ENCODE measurements at places on chromosomes 12 and 14.

DNA sequence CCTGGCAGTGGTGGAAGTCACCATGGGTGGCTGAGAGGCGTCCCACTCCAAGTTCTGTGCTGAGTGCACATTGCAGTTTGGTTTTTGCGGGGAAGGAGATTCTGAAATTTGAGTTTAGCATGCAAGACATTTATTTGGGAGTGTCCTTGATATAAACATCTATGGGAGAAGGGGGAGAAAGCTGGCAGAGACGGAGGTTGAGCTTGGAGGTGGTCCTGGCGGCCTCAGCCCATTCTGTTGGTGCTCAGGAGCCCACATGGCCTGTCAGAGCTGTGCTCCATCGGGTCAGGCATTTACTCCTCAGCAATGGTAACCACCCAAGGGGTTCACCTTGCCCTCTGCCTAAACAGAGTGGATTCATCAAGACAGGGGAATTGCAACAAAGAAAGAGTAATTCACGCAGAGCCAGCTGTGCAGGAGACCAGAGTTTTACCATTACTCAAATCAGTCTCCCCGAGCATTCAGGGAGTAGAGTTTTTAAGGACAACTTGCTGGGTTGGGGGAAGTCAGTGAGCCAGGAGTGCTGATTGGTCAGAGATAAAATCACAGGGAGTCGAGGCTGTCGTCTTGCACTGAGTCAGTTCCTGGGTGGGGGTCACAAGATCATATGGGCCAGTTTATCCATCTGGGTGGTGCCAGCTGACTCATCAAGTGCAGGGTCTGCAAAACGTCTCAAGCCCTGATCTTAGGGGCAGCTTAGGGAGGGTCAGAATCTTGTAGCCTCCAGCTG, 323.3 kb upstream of the TMEM132C start:
- DNase-seq = no peak

DNA sequence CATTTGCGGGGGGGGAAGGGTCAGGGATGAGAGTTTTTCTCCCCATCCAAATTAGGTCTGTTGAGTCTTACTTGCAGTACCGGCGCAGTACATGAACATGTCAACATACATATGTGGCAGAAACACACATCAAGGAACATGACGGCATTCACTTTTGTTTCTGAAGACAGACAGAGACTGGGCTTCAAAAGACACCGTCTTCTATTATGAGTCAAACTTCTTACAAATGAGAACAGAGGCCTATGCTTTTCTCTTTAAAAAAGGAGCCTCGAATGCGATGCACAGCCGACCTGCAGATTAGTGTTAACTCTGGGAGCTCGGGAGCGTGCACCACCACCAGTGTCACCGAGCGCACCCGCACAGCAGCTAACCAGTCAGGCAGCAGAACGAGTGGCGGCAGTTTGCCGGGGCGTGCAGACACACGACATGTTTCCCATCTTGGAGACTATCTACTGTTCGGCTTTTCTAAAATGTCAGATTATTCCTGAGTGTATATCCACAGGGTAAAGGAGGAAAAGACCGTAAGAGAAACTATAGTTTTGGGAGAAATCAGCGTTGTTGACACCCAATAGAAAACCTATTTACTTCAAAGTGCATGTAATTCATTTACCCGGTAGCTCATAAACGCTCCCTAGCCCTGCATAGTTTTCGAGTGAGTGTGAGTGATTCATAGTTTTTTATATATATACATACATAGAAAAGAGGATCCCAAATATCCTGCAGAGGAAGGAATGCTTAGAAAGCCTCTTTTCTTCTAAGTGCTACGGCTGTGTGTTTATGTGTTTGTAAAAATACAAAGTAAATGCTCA, 33.0 kb downstream of the UBR7 start:
- no peak for DNase-seq

DNA sequence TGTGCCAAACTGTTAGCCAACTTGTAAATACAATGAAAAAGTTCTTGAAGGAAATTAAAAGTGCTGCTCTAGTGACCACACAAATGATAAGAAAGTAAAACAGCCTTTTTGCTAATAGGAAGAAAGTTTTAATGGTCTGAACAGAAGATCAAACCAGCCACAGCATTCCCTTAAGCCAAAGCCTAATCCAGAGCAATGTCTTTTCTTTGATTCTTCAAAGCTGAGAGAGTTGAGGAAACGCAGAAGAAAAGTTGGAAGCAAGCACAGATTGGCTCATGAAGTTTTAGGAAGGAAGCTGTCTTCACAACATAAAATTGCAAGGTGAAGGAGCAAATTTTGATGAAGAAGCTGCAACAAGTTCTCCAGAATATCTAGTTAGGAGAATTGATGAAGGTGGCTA, 213.8 kb downstream of the ATXN7L3B start:
- DNase-seq = no peak

- DNase-seq = no peak
Observed at GRCh38 chr12:50201987-50202521, 34.9 kb upstream of the CERS5 start.

DNA sequence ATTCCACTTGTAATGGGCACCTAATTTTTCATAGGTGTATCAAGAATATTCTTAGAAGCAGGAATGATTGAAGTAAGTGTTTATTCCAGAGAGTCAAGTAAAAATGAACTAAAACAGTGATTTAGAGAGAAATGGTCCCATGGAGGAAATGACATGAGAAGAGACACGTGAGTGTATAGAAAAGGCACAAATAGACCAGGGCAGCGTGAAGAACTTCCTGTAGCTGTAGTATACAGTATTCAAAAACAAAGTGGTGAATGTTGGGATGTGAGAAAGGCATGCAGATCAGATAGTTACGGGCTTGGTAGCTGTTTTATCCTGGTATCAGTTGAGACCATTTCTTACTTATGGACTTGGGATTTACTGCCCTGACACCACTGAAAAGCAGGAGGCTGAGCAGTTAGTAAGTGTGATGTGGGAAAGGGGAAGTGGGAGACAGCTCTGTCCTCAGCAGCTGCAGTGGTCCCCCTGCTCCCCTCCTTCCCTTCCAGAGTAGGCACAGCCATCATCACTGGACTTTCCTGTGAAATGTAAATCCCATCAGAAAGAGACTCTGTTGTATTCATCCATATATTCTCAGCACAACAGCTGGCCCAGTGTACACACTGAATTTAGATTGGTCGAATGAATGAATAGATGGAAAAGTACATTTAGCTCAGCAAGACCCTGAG, 16.8 kb upstream of the TESPA1 start:
- DNase-seq = no peak
